ENCODE measurements at places on chromosomes 1 and 21.

GRCh38 chr1:162191396-162192305, 122.2 kb downstream of the NOS1AP start:
- DNase-seq: no peak

- no peak for DNase-seq
Observed at GRCh38 chr1:205800427-205800826, 12.6 kb downstream of the SLC41A1 start.

GRCh38 chr1:80666073-80666472, 1134.7 kb upstream of the ADGRL2 start:
- no peak for DNase-seq

- DNase-seq: no peak
Observed at GRCh38 chr1:153368495-153368894, 6.9 kb downstream of the S100A12 start.

DNA sequence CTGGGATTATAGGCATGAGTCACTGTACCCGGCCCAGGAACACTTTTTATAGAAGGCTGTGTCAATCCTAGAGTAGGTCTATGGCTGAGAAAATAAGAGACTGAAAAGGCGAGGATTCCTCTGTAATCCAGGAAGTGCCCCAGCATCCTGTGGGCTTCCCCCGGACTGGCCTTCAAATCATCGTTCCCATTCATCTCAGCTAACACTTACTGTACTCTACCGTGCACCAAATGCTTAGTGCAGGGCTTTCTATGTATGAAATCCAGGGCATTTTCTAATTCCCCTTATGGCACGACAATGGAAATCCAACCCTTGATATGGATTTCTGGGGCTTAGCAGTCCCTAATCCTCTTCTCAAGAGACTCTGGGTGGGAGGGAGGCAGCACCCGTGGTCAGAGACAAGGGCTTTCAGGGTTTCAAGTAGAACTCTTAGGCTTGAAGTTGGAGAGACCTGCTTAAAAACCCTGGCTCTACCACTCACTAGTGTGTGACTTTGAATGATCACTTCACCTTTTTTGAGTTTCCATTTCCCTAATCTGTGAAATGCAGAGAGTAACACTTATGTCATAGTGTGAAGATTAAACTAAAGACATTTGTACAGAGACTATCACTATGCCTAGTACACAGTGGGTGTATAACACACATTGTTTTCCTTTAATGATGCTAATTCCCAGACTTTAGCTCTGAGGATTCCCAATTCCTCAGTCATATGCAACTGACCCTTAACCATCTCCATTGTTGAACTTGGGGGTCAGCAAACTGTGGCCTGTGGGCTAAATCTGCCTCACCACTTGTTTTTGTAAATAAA, 20.3 kb downstream of the MECR start:
- DNase-seq: no peak

GRCh38 chr1:214683621-214684020, 80.6 kb downstream of the CENPF start:
- peak; percentile 18 for DNase-seq

DNA sequence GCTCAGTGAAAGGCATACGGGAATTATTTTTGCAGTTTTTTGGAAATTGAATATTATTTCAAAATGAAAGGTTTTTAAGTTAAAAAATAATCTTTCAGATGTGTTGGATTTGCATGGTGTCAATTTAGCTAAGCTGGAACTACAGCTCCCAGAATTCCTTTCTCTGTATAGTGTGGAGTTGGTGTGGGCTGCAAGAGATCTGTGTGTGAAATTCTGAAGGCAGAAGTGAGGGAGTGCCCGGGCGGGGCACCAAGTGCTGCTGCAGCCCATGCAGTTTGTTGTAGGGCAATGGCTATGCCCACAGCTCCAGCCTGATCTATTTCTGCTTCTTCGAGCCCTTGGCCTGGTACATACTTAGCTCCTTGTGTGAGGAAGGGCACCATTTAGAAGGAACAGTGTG, 60.5 kb upstream of the CSF1 start:
- DNase-seq: no peak

GRCh38 chr1:159675046-159675445, 39.3 kb downstream of the CRP start:
- peak; percentile 6 for DNase-seq

- DNase-seq: peak; percentile 79
Observed at GRCh38 chr1:97137862-97138514, 416.4 kb downstream of the PTBP2 start.

GRCh38 chr1:159937054-159937750, 8.2 kb downstream of the IGSF9 start:
- no peak for DNase-seq

GRCh38 chr1:200899954-200900867, 5.5 kb downstream of the INAVA start:
- no peak for DNase-seq

GRCh38 chr21:42467140-42467983, 28.7 kb downstream of the RSPH1 start:
- no peak for DNase-seq

GRCh38 chr21:37032293-37032692, 25.8 kb downstream of the RIPPLY3 start:
- DNase-seq: no peak

GRCh38 chr1:234716908-234717375, 107.0 kb upstream of the IRF2BP2 start:
- DNase-seq: no peak

- DNase-seq: no peak
Observed at GRCh38 chr1:234694661-234695060, 84.7 kb upstream of the IRF2BP2 start.

DNA sequence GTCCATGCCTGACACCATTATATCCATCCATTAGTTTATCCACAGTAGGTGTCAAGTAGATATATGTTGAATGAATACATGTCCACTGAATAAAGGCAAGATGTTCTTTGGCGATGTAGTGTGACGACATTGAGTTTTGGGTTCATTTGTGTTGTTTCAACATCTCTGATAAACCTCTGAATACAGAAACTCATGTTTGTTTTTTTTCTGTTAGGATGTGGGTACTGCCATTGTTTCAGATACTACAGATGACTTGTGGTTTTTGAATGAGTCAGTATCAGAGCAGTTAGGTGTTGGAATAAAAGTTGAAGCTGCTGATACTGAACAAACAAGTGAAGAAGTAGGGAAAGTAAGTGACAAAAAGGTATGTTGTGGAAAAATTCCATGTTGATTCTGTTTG, 28.1 kb downstream of the MDM4 start:
- DNase-seq: peak; percentile 12

DNA sequence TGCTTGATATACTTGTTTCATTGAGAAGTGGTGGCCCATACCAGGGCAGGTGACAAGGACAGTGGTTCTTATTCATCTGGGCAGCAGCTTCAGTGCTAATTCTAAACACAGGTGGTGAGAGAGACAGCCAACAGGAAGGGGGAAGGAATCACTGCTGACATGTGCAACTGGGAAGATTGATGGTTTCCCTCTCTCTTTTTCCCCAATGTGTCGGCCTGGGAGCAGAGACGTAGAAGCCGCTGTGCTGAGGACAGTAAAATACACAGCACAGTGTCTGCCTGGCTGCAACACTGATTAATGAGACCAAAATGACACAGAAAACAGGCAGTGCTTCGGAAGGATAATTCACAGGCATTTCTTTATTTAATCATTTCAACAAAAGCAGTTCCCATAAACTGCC, 48.8 kb downstream of the WARS2 start:
- peak; percentile 37 for DNase-seq

DNA sequence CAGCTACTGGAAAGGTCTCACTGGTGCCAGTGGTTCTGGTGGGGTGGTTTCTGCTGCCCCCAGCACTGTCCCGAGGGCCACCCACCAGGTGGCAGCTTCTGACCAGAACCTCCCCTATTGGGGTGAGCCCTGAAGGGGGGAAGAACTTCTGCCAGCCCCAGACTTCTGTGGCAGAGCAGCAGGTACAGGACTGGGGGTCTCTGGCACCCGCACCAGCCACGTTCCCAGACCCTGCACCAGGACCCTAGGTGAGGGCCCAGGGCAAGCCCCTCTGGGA, 1.6 kb downstream of the PUSL1 start:
- DNase-seq: no peak

GRCh38 chr1:247387565-247387964, 28.4 kb upstream of the NLRP3 start:
- no peak for DNase-seq

- DNase-seq: no peak
Observed at GRCh38 chr1:248670003-248670402, 14.7 kb upstream of the OR2T27 start.

DNA sequence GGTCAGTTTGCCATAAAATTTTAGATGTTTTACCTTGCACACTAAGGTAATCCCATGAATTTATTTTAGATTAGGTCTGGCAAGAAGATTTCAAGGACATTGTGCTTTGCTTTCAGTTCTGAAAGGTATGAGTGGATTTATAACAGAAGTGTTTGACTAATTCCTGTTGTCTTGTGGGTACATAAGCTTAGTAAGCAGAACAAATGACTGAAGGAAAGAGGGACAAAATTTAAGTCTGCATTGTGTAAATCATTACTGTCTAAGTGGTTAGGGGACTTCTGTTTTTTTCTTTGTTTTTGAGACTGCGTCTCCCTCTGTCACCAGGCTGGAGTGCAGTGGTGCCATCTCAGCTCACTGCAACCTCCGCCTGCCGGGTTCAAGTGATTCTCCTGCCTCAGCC, 60.1 kb downstream of the PKN2 start:
- no peak for DNase-seq

GRCh38 chr1:89698020-89698560, 65.2 kb downstream of the LRRC8C start:
- no peak for DNase-seq

- no peak for DNase-seq
Observed at GRCh38 chr1:24990779-24991641, 60.9 kb upstream of the RUNX3 start.

GRCh38 chr1:86906419-86906818, 7.5 kb downstream of the SELENOF start:
- no peak for DNase-seq

GRCh38 chr1:86382878-86383277, 13.2 kb downstream of the ODF2L start:
- DNase-seq: no peak

GRCh38 chr1:109242387-109242786, 7.0 kb upstream of the CELSR2 start:
- no peak for DNase-seq

DNA sequence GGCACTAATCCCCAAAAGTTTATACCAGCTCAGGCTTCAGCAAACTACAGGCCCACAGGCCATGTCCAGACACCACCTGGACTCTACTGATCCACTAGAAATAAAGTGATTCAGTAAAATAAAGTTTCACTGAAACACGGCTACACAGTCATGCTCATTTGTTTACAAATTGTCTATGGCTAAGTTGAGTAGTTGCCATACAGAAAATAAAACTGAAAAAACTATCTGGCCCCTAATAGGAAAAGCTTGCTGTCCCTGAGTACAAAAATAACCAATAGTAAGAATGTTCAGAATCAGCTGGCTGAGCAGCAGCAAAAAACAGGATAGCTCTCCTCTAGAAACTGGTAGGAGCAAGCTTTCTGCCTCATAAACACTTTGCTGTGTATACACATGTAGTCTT, 221.5 kb downstream of the RERE start:
- no peak for DNase-seq

- DNase-seq: peak; percentile 44
Observed at GRCh38 chr1:34529935-34530859, 224.7 kb upstream of the GJB5 start.

- DNase-seq: no peak
Observed at GRCh38 chr1:203252678-203253077, 23.2 kb upstream of the CHIT1 start.

- peak; percentile 39 for DNase-seq
Observed at GRCh38 chr1:207959141-207959825, 48.4 kb upstream of the CD34 start.

DNA sequence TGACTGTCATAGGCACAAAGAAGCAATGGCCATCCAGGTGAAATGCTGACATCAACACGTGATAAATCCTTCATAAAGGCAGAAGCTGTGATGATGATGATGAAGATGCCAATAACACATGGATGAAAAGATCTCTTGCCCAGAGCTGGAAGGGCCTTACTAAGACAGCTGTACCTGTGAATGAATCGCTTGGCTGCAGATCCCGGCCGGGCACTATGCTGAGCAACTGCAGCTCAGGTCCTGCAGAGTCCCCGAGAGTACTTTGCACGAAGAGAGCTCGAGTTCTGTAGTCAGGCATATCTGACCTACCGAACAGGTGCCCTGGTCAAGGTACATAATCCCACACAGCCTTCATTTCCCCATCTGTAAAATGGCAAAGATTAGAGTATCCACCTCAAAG, 48.8 kb downstream of the PGBD5 start:
- no peak for DNase-seq

GRCh38 chr1:156505679-156506298, 5.2 kb upstream of the MEF2D start:
- DNase-seq: no peak

GRCh38 chr1:205069371-205070125, 14.7 kb downstream of the TMEM81 start:
- DNase-seq: no peak

DNA sequence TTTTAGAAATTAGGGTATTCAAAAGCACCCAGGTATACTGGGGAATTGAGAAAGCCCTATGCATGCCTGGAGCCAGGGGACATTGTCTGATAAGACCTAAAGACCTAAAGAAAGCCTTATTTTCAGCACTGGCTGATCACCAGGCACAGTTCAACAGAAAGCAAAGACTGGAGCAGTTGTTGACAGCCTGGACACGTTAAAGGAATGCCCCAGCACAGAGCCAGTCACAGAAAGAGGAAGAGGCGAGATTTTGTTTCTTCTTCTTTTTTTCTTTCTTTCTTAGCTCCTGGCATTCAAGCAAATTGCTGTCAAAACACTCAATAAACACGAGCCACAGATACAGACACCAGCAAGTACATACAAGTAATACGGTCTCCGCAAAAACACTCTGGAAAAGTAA, 40.4 kb downstream of the RNF187 start:
- DNase-seq: no peak

- DNase-seq: no peak
Observed at GRCh38 chr1:76090283-76091203, 16.0 kb downstream of the ST6GALNAC3 start.

- no peak for DNase-seq
Observed at GRCh38 chr1:4702464-4702863, 48.1 kb downstream of the AJAP1 start.

GRCh38 chr1:155006601-155007101, 4.0 kb downstream of the ZBTB7B start:
- DNase-seq: no peak

GRCh38 chr1:204132718-204133117, 19.1 kb downstream of the ETNK2 start:
- no peak for DNase-seq

- DNase-seq: no peak
Observed at GRCh38 chr1:1915911-1916840, 1.1 kb downstream of the CALML6 start.

- peak; percentile 10 for DNase-seq
Observed at GRCh38 chr1:226063977-226064815, 1.7 kb downstream of the H3-3A start.

GRCh38 chr1:154810571-154810970, 59.5 kb downstream of the KCNN3 start:
- DNase-seq: no peak

- DNase-seq: no peak
Observed at GRCh38 chr21:43932005-43932404, 67.0 kb downstream of the AGPAT3 start.
